ENCODE measurements at places on chromosomes 13 and 19.

- no peak for DNase-seq
Measured at GRCh38 chr13:94352057-94352456, 127.4 kb downstream of the DCT start.

DNA sequence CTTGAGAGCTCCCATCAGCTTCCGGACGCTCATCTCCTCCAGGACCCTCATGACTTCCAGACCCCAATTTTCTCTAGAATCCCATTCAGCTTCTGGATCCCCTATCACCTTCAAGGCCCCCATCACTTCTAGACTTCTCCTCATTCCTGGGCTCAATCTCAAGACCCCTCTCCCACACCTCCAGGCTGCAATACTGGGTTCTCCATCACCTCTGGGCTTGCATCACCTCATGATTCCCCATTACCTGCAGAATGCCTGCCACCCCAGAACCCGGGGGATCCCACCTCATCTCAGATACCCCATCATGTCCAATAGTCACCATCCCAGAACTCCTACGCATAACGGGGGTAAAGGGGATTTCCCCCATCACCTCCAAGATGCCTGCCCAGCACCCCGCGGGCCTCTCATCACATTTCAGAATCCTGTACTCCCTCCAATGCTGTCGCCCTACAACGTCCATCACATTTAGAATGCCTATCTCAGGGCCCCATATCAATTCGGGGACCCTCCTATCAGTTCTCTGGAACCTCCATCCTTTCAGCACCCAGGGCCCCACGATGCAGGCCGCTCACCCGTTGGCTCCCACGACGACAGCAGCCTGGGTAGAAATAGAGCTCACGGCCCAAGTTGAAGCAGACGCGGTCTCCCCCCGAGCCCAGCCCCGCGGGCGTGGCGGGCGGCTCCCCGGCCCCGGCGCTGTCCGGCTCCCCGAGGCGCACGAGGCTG is 738 bp downstream of the DMWD start:
- no peak for DNase-seq

GRCh38 chr13:80654638-80655249 is 313.8 kb upstream of the SPRY2 start:
- DNase-seq = no peak

- DNase-seq = no peak
Measured at GRCh38 chr13:97441368-97441767, 7.4 kb downstream of the RAP2A start.

- DNase-seq = no peak
Measured at GRCh38 chr19:35478794-35479677, 11.2 kb downstream of the KRTDAP start.

DNA sequence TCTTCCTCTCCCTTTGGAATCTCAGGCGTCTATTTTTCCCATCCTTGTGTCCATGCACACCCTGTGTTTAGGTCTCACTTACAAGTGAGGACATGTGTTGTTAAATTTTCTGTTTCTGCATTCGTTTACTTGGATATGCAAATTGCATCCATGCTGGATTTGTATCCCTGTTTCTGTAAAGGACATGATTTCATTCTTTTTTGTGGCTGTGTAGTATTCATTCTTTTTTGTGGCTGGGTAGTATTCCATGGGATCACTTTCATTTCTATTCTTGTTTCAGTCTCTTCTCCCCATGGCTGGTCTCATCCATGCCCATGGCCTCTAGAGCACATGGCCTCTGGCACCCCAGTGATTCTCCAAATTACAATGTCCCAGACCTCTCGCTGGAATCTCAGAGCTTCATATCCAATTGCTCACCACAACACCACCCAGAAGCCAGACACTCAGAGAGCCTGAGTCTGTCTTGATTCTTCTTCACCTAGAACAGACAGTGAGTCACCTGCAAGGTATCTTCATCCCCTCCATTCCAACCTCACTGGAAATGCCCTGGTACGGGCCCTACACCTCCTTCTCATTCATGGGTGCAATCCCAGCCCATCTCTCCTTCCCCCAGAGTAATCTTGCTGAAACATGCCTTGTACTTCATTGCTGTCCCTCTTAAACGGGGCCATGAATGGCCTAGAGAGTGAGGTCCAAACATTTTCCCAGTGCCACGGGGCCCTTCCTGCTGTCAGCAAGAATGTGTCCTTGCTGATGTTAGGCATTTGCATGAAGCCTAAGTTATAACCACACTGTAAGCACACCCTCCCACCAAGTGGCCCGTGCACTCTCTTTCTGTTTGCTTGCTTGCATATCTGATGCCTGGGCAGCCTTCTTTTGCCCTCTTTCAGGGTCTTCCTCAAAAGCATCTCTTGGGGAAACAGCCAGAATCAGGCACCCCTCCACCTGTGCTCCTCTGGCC is 476.2 kb upstream of the TSHZ3 start:
- no peak for DNase-seq

DNA sequence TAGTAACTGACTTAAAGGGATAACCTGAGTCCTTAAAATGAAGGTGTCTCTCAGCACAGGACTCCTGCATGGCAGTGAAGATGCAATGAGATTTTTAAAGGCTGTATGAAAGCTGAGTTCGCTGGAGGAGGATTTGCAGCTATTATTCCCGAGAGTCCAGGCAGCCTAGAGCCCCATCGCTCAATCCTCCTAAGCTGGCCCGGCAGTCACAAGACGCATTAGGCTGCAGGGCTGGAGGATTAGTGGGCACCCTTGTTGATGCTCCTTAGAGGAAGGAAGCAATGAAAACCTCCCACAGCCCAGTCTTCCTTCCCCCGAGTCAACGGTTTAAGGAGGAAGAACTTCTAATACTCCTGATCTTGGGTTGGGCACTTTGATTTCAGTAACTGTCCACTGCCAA is 239.5 kb downstream of the EFNB2 start:
- DNase-seq = no peak

DNA sequence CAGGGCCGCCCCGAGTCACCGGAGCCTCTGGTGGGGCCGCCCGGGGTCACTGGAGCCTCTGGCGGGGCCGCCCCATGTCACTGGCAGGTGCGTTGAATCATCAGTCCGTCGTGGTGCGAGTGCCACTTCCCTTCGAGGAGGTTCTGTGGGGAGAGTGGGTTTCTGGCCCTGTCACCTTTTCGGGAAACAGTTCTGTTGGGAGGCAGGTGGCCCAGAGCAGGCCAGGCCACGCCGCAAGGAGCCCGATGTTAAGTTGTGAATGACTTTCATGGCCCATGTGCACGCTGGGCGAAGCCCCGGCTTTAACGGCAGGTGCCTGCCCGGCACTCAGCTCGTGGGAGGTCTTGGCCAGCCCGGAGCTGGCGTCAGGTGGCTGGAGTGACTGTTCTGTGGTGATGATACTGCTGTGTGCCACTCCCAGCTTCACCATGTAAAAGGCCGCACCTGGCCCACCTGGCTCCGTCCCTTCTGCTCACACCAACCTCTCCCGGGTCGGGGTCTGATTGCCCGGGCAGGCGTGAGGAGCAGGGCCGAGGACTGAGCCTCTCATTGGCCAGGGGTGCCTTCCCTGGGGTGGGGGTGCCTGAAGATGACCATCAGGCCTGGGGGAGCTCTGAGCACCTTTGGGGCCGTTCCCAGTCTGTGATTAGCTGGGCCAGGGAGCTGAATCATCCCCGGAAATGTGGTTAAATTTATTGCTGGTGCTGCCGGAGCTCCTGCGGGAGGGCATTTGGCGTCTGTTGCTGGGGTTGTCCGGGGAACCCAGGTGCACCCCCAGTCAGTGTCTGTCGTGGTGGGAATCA is 29.2 kb downstream of the CSNK1G2 start:
- no peak for DNase-seq

DNA sequence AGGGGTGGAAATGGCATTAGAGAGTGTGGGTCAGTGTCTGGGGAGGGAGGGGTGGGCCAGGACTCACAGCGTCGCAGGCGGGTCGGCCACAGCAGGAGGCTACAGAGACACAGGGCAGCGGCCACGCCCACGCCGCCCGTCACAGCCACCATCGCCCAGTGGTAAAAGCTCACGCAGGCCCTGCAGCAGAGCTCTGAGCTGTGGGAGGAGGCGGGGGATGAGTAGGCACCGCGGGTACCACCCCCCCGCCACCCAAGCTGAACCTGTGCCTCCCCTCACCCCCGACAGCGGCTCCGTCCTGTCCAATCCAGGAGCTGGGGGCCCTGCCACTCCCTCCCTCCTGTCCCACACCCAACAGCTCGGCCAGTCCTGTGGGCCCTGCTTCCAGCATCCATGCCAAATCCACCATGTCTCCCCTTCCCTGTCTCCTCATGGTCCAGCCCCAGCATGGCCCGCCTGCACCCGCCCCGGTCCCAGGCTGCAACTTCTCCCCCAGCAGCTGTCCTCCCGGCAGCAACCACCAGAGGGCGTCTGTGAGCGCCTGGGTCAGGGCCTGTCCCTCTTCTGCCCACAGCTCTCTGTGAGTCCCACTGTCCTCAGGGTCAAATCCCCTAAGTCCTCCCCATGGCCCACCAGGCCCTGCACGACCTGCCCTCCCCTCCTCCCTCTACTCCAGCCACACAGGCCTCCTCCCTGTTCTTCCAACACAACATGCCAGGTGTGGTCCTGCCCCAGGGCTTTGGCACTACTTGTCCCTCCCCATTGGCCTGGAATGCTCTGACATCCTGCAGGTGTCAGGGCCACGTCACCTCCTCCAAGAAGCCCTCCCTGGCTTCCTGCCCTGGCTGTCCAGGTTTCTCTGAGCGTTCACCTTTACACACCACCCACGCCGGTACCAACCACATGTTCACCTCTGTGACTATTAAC is 6.0 kb downstream of the TEKTIP1 start:
- DNase-seq = no peak

- no peak for DNase-seq
Measured at GRCh38 chr13:25503856-25504255, 132.1 kb downstream of the ATP8A2 start.

GRCh38 chr13:50613356-50613831 is 230.1 kb downstream of the DLEU7 start:
- DNase-seq = no peak

DNA sequence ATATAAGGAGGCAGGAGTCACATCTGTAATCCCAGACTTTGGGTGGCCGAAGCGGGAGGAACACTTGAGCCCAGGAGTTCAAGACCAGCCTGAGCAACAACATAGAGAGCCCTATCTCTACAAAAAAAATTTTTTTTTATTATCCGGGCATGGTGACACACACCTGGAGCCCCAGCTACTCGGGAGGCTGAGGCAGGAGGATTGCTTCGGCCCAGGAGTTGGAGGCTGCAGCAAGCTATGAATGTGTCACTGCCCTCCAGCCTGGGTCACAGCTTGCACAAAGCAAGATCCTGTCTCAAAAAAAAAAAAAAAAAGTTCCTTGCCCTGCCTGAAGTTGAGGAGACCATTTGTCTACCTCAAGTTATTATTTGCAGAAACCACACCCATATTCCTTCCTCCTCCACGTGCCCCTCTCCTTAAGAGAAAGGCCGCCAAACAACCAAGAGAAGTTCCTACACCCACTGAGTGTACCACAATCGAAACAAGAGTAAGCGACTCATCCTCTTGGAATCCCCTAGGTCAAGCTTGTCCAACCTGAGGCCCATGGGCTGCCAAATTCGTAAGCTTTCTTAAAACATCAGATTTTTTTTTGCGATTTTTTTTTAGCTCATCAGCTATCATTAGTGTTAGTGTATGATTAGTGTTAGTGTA is 2.2 kb downstream of the ABCC4 start:
- DNase-seq = no peak

- no peak for DNase-seq
Measured at GRCh38 chr13:95740979-95741320, 64.0 kb downstream of the DNAJC3 start.

DNA sequence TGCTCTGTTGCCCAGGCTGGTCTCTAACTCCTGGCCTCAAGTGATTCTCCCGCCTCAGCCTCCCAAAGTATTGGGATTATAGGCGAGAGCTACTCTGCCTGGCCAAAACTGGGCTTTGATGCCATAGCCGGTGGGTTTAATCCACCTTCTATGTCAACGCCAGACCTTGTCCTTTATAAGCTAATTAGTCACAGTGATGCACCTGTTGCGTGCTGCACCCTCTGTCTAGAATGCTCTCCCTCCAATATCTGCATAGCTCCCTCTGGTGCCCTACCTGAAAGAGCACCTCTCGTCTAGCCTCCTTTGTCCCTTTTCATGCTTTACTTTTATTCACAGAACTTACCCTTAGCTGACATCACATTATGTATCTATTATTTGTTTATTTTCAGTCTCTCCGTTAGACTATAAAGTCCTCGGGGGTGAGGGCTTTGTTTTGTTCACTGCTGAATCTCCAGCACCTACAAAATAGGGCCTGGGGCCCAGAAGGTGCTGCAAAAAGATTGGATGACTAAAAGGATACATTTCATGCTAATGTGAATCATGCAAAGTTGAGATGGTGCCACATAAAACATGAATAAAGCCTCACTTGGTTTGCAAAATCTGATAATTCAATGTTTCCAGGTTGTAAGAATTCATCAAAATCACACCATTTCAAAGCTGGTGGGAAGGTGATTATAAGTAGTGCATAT is 148.1 kb downstream of the USP12 start:
- no peak for DNase-seq

GRCh38 chr13:106038752-106039151 is 496.7 kb downstream of the EFNB2 start:
- DNase-seq = no peak

- no peak for DNase-seq
Measured at GRCh38 chr13:49597043-49597641, 11.8 kb upstream of the RCBTB1 start.

- DNase-seq = no peak
Measured at GRCh38 chr19:28393574-28394336, 819.2 kb downstream of the UQCRFS1 start.

DNA sequence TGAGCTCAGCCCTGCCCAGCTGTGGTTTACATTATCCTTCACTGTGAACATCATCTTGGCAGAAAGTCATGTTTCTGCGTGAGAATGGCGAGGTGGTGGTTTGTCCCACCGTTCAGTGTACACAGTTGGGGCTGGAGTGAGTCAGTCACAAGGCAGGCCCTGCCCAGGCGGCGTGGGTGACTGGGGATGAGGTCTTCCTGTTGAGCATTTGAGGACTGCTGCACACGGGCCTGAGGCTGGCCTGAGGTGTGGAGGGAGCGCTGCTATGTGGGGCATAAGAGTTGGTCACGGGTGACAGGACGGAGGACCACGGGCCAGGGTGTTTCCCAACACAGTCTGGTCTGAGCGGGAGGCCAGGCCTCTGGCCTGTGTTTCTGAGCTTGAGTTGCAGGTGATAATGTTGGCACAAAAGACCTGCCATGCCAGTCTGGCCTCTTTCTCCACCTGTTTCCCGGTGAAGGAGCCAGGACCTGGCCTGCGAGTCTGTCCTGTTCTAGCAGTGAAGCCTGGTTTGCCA is 13.4 kb upstream of the C19orf33 start:
- no peak for DNase-seq

- DNase-seq = no peak
Measured at GRCh38 chr19:19460258-19460731, 54.8 kb downstream of the GATAD2A start.

Data from NCI-H1417 treated with DMSO at 0.1 percent for 48 hours (cell line).